ENCODE measurements at places on chromosomes 4 and X. TPM values are rescaled to one million over a fixed set of nuclear protein-coding genes. Genes with fewer than 3 reads are reported as not detected.

The CDKL2 gene
- not detected for polyA plus RNA-seq

The ZFP92 gene
- polyA plus RNA-seq, result 0.96 TPM

- DNase-seq, result no peak
- H3K27ac ChIP-seq, result no peak overlapping the region
- no peaks in the 10 kb centered on the region for H3K4me1 ChIP-seq
- H3K4me3 ChIP-seq, result no peak overlapping the region
Measured at GRCh38 chrX:31006027-31006426, 65.8 kb downstream of the FTHL17 start.

The MSN gene
- 691 TPM for polyA plus RNA-seq

DNA sequence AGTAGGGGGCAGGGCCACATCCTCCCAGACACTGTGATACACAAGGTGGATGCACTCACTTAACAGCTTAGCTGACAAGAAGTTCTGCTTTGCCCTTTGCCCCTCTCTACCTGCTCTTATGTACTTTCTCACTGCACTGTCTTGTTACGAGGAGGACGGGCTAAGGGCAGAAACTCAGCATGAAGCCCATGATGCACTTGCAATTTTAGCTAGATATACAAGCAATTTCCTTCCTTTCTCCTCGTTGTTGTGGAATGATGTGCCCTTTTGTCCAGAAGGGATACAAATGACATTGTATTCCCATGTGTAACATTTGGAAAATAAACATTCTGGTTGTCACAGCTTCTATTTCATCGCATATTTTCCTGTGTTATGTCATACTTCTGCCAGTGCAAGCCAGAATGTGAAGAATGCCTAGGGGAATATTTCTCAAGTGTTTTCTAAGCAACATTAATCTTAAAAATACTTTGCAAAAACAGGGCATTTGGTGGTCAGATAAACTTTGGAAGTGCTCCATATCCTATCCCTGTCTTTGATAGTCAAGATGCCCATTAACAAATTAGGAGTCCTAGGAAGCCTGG lies 47.2 kb downstream of the MAOA start:
- no peaks in the 10 kb centered on the region for H3K36me3 ChIP-seq
- H3K4me1 ChIP-seq, result no peaks in the 10 kb centered on the region
- no peak overlapping the region for H3K4me3 ChIP-seq
- DNase-seq, result no peak
- no peaks in the 10 kb centered on the region for H3K27me3 ChIP-seq
- no peak overlapping the region for H3K27ac ChIP-seq

DNA sequence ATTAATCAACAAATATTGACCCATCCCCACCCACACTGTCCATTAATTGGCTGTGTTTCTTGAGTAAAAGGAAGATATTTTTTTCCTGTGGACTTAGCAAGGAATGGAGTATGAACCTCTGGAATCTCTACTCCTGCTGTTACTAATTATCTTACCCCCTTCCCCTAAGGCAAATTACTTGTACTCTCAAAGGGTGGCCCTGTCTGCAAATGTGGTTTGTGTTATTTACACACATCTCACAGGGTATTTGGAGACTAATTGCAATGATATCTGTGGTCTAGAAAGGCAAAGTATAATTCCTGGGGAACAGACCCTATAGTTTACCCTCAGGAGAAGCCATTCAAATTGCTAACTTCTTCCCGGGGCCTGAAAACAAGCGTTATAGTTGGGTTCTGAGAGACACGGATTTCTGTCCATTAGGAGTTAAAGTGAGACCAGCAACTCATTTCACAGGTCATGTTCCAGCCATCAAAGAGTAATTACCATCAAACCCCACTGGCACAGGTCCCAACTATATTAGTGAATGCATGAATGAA lies 133.0 kb upstream of the RASGEF1B start:
- no peaks in the 10 kb centered on the region for H3K36me3 ChIP-seq
- peaks cover 28% of the 10 kb centered on the region for H3K4me1 ChIP-seq
- H3K27me3 ChIP-seq, result no peaks in the 10 kb centered on the region
- no peak overlapping the region for H3K4me3 ChIP-seq
- no peak for DNase-seq

DNA sequence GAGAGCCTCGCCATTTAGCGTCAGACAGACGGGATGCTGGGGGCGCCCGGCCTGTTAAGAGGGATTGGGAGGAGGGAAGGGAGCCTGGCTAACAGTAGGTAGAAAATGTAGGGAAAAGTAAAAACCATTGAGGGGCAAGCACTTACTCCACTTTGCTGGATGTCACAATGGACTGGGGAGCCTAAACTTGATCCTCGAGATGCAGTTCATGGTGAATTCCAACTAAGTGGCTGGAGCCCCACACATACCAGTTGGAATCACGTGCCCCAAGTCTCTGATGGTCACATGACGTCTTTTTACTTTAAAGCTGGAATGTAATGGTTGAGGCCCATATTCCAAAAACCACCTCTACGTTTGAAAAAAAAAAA lies 1.5 kb downstream of the PLS3 start:
- peaks cover 40% of the 10 kb centered on the region for H3K27me3 ChIP-seq
- H3K4me1 ChIP-seq, result peaks cover 10% of the 10 kb centered on the region
- H3K4me3 ChIP-seq, result no peak overlapping the region
- DNase-seq, result no peak

DNA sequence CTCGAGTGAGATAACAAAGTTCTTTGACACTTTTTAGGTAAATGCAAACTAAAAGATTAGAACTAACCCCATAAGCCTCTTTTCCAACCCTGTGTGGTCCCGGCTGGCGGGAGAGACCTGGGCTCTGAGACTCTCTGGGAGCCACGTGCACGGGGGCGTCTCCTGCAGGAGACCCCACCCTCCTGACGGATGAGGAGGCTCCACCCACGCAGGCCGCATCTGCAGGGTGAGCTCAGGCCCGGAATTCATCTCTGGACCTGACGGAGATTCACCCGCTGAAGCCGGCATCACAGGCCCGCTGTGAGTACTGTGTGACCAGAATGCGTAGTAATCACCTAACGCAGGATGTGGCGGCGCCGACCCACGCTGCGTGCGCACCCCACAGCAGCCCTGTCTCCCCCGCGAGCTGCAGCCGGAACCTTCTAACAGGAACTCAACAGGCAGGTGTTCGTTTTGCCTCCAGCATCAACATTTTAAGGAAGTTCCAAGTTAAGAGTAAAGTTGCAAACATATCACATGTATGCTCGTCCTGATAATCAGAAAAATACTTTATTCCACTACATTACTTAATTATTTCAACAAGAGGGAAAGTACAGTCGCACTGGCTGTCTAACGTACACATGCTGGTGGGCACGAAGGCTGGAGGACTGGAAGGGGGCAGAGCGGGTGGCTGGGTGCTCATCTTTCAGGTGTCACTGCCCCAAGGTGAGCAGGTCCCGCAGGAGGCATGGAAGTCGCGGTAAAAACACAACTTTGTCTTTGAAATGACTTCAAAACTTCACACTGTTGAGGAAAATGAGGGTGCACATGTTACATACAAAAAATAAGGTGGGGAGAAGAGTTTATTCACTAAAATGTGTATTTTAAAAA lies 44.5 kb downstream of the FGFRL1 start:
- H3K4me3 ChIP-seq, result no peak overlapping the region
- peaks cover 21% of the 10 kb centered on the region for H3K27me3 ChIP-seq
- no peaks in the 10 kb centered on the region for H3K36me3 ChIP-seq
- H3K4me1 ChIP-seq, result peaks cover 8% of the 10 kb centered on the region

GRCh38 chr4:138558886-138559285 lies 316.7 kb upstream of the SLC7A11 start:
- DNase-seq, result no peak
- no peak overlapping the region for H3K4me3 ChIP-seq
- no peaks in the 10 kb centered on the region for H3K4me1 ChIP-seq
- H3K36me3 ChIP-seq, result no peaks in the 10 kb centered on the region
- no peaks in the 10 kb centered on the region for H3K27me3 ChIP-seq

- no peaks in the 10 kb centered on the region for H3K4me1 ChIP-seq
- no peaks in the 10 kb centered on the region for H3K27me3 ChIP-seq
- H3K27ac ChIP-seq, result no peak overlapping the region
- DNase-seq, result no peak
- H3K36me3 ChIP-seq, result peaks cover 43% of the 10 kb centered on the region
Measured at GRCh38 chrX:19579485-19579884, 64.2 kb upstream of the MAP3K15 start.

GRCh38 chrX:155966876-155967275 lies 30.6 kb upstream of the IL9R start:
- H3K4me3 ChIP-seq, result no peak overlapping the region
- H3K27me3 ChIP-seq, result no peaks in the 10 kb centered on the region
- no peaks in the 10 kb centered on the region for H3K4me1 ChIP-seq
- H3K27ac ChIP-seq, result no peak overlapping the region
- no peaks in the 10 kb centered on the region for H3K36me3 ChIP-seq

DNA sequence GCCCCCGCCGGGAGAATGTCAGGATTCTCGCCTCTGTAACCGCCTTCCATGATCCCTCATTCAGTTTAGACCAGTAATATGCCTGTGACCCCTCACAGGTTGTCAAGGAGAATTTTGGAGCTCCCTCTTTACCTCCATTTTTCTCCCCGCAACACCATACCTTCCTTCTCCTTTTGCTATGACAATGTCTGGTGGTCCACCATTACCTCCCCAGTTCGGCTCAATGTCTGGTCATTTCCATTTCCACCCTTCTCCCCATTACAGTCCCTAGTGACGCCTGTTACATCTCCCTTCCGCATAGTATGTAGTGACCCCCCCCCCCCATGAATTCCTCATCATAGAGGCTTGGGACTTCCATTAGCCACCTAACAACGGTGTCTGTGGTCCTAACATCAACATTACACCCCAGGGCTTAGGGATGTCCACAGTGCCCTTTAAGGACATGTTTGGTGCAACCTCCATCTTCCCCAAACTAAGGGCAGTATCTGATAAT lies 700 bp downstream of the ARAF start:
- peak overlapping the region; percentile 81 for H3K4me3 ChIP-seq
- peak overlapping the region; percentile 86 for H3K27ac ChIP-seq
- H3K4me1 ChIP-seq, result peaks cover 41% of the 10 kb centered on the region
- no peaks in the 10 kb centered on the region for H3K27me3 ChIP-seq
- no peak for DNase-seq
- H3K36me3 ChIP-seq, result peaks cover 24% of the 10 kb centered on the region

DNA sequence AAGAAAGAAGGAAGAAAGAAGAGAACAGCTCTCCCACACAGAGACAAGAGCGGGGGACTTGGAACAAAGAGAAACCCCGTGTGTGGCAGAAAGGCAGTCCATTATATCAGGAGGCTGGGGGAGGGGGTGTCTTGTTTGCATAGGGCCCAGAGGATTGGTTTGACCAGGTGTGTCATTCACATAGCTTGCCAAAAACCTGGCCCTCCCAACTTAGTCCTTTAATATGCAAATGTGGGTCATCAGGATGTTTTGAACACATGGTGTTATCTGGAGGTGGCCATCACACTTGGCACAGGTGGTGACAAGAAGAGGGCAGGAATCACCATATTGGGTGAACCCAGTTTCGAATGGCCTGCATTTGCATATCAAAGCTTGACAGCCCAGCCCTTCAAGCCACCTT lies 111.7 kb downstream of the LINC00632 start:
- H3K4me3 ChIP-seq, result no peak overlapping the region
- no peak for DNase-seq
- H3K27me3 ChIP-seq, result no peaks in the 10 kb centered on the region
- no peak overlapping the region for H3K27ac ChIP-seq
